ENCODE measurements at places on chromosomes 3 and 15.
A peak's percentile ranks its signal among the peaks of the same experiment; 100 is the strongest.

GRCh38 chr3:50190936-50191660 is at the start of gene GNAT1:
GNAT1 (plus strand) TSS chr3:50191610; CDS start chr3:50191726, 116 bp downstream.
- no peak for DNase-seq

DNA sequence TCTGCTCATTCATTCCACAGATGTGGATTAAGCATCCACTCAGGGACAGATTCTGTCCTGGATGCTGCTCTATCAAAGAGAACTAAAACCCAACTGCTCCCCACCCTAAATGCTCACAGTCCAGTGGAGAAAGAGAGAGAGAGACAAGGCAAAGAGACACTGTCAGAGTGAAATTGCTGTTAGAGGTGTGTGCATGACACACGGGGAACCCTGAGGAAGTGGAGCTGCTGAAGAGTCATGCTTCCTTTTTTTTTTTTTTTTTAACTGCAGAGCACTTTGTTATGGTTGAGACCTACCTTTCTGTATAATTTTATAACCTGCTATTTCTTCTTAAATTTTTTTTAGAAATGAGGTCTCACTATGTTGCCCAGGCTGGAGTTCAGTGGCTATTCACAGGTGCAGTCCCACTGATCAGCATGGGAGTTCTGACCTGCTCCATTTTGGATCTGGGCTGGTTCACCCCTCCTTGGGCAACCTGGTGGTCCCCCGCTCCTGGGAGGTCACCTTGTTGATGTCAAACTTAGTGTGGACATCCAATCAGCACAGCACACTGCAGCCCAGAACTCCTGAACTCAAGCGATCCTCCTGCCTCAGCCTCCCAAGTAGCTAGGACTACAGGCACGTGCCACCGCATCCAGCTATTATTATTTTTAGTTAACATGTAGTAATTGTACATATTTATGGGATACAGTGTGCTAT is 18.2 kb upstream of the PSTPIP1 start:
- DNase-seq = no peak

DNA sequence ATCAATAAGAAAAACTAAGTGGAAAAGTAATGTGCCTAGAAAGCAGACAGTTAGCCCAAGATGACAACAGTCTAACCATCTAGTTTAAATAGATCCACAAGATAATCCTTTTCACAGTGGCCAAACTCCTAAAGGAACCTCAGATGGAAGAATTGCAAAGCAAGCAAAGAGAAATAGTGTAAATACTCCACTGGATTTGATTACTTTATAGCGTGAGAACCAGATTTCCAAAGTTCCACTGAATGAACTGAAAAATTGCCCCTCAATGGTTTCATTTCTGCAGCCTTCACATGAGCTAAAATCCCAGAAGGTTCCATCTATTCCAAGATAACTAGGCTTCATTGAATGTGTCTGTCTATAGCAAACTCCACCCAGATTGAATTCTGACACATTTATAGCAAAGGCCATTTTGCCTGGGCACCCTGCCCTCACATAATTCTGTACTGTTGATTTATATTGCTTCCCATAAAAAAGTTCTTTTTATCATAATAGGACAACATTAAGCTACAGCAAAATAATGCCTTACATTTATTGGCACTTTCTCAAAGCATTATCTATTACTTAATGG is 129.7 kb upstream of the THBS1 start:
- DNase-seq = no peak

- DNase-seq = no peak
These were observed 7.1 kb upstream of the DVL3 start for GRCh38 chr3:184148076-184148475.

DNA sequence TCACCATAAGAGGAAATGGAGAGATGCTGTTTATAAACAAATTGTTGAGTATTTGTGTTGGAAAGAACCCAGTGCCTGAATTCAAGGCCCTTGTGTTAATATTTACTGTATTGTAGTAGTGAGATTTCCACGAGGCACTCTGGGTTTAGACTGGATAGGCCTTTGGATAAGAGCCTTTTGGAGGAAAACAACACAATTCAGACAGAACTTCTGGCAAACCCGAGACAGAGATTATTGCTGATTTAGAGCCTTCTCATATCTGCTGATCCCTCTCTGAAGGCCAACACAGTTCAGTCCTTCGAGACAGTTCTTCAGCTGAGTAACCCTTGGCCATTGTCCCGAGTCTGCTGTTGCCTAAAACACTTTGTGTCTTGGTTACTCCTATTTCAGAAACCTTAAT is 55.7 kb downstream of the LMCD1 start:
- DNase-seq = no peak

GRCh38 chr3:151722856-151723255 is 10.9 kb upstream of the AADACL2 start:
- no peak for DNase-seq

- no peak for DNase-seq
These were observed 159.2 kb downstream of the MEX3B start for GRCh38 chr15:81886591-81886990.

DNA sequence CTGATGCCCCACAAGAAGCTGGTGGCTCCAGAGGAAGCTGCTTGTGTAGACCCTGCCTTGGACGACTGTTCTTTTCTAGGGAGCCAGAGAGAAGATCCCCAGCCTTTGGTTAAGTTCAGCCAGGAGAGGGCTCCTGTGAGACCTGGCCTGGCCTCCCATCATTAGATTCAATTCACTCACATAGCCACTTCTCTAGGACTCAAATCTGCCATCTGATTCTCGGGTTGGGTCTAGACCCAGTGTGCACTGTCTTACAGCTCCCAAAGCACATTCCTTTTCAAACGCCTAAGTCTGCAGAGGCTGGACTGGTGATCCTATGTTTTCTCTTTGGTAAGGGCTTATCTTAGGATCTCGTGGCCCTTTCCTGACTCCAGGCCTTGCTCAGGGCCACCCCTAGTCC is 81.7 kb upstream of the NPHP3 start:
- DNase-seq = no peak

GRCh38 chr3:152472672-152472954 is 203.9 kb downstream of the MBNL1 start:
- no peak for DNase-seq

DNA sequence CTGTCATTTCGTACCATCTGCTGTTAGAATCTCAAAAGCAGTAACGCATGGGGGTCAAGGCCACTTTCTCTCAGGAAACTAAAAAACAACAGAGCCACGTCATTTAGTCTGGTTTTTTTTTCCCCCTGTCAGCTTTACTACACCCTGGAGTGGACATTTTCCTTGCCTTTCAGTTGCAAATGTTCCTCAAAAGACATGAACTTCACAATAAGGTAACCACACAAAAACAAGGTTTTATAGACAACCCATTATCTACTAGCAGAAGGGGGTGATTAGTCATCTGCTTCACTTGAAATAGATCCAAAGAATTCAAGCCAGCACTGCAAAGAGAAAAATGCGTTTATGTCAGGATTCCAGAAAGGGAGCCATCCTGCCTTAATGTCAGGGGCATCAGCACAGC is 171.8 kb upstream of the CDIN1 start:
- peak; percentile 62 for DNase-seq

DNA sequence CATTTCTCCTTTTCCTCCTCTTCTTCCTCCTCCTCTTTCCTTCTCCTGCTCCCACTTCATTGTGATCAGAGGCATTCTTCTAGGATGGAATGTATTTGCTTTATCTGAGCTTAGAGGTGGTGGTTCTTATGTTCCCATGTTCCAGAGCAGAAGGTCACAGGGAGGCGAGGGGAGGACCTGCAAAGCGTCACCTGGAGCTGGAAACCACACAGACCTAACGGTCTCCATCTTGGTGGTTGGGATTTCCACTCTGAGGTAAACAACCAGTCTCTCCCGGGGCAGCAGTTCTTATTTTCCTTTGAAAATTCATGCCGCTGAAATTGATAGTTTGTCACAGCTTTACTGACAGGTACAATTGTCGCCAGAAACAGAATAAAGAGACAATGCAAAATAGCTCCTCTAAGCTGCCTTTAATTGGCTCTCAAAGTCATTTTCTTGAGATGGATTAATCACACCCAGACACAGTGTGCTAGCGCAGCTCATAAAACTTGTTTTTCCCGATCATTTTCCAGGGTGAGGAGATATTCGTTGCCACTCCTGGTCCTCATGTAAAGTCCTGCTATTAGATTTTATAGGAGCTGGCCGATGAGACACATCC is 16.9 kb upstream of the AGBL1 start:
- no peak for DNase-seq

GRCh38 chr3:171431550-171431949 is 28.7 kb downstream of the TNIK start:
- no peak for DNase-seq

GRCh38 chr3:128532012-128532983 is 39.3 kb upstream of the GATA2 start:
- DNase-seq = no peak

- DNase-seq = no peak
These were observed 74.1 kb upstream of the MITF start for GRCh38 chr3:69665026-69665737.

DNA sequence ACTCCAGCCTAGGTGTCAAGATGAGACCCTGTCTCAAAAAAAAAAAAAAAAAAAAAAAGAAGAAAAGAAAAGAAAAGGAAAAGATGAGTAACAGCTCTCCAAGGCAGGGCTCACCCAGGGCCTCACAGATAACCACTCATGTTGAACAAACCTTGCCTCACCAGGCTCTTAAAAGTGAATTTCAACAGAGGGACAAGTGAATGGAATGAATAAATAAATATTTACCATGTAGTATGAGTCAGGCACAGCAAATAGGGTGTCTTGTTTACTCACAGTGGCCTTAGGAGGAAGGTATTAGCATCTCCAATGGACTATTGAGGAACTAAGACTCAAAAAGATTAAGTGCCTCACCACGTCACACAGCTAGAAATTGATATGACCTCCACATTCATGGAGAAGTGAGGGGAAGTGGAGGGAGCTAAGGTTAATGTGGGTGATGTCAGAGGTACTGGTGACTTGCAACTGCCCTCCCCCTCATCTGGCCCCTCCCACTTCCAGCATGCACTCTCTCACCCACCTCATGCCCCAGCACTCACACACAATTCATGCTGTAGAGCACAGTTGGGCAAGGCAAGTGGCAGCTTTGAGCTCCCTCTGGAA is 255.5 kb downstream of the UACA start:
- no peak for DNase-seq

- no peak for DNase-seq
These were observed 246.7 kb downstream of the SHOX2 start for GRCh38 chr3:157859541-157859940.

DNA sequence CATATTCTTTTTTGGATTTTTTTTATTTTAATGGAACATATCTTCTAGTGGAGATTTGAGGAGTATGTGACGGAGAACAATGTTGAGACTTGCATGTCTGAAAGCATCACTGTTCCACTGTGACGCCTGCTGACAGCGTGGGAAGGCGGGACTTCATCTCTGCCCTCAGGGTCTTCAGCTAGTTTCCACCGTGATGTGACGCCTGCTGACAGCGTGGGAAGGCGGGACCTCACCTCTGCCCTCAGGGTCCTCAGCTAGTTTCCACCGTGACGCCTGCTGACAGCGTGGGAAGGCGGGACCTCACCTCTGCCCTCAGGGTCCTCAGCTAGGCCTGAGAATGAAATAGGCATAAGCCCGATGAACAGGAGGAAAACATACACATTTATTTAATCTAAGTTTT is 70.7 kb downstream of the LMLN start:
- DNase-seq = no peak

DNA sequence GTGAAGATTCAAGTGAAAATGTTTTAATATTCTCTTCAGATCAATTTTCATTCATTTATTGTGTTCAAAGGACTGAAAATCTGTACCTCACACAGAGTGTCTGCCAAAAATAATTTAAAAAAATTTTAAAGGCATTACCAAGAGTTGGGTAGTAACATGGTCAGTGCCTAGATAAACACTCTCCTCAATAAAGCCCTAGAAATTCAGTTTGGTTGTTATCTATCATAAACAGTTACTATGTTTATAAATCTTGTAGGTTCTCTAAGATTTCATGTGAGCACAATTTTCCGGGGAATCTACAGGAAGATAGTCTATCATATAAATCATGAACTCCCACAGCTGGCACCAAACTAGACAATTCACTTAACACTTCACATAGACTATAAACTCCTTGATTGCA is 128.6 kb downstream of the GSK3B start:
- DNase-seq = no peak

- no peak for DNase-seq
These were observed 13.7 kb downstream of the C15orf39 start for GRCh38 chr15:75215107-75216004.

- DNase-seq = peak; percentile 31
These were observed 31.4 kb downstream of the NPTN start for GRCh38 chr15:73601451-73602445.
